Bronchial epithelial cell (primary cell): ENCODE measurements at places on chromosomes 13 and 19. TPM values are rescaled to one million over a fixed set of nuclear protein-coding genes. Genes with fewer than 3 reads are reported as not detected.

DNA sequence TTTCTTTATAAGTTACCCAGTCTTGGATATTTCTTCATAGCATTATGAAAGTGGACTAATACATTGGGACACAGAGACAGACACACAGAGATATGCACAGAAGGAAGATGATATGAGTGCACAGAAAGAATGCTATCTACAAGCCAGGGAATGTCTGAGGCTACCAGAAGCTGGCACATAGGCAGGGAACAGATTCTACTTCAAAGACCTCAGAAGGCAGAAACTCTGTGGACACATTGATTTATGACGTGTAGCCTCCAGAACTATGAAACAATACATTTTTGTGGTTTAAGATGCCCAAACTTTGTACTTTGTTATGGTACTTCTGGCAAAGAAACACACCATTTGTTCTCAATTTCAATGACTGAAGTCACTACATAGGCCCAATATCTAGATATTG lies 556.7 kb downstream of the PCDH9 start:
- DNase-seq, result no peak

- DNase-seq, result no peak
Observed at GRCh38 chr13:112441226-112441625, 65.1 kb downstream of the SPACA7 start.

DNA sequence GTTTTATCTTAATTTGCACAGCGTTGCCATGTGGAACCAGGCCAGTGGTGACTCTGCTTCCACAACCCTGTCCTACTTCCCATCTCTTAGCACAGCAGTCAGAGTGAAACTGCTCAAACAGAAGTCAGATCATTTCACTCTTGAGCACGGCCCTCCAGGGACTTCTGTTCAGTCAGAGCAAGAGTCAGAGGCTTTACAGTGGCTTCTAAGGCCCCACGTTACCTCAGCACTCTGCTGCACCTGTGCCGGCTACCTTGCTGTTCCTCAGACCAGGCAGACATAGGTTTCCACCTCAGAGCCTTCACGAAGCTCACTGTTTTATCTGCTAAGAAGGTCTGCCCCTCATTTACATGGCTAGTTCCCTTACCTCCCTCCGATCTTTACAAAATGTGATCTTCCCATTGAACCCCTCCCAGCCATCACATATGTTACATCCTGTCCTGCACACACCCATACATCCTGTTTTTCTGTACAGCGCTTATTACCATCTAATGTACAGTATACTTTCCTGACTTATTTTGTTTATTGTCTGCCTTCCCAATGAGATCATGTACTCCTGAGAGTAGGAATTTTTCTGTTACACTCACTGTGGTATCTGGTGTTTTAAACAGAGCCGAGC lies 41.6 kb downstream of the TM9SF2 start:
- no peak for DNase-seq

GRCh38 chr13:55361141-55361540 lies 1779.6 kb upstream of the PRR20A start:
- DNase-seq, result no peak

- DNase-seq, result peak; percentile 77
Observed at GRCh38 chr13:67023130-67023876, 206.8 kb downstream of the PCDH9 start.

DNA sequence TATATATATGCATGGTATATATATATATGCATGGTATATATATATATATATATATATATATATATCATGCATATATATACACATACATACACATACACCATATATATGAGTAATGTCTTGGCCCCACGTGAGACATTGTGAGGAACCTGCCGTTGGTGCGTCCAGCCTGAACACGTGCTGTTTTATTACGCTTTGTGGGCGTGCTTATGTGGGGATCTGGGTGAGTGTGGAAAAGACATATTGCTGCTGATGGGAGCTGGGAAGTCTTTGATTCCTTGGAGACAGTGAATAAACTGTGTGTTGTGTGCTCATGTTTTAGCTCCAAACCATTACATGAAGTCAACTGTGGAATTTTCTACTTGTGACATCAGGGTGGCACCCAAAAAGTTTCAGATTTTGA lies 28.9 kb downstream of the KCTD15 start:
- no peak for DNase-seq

ZNF101 gene
- 8.7 and 14.6 TPM in 2 replicates for total RNA-seq

DNA sequence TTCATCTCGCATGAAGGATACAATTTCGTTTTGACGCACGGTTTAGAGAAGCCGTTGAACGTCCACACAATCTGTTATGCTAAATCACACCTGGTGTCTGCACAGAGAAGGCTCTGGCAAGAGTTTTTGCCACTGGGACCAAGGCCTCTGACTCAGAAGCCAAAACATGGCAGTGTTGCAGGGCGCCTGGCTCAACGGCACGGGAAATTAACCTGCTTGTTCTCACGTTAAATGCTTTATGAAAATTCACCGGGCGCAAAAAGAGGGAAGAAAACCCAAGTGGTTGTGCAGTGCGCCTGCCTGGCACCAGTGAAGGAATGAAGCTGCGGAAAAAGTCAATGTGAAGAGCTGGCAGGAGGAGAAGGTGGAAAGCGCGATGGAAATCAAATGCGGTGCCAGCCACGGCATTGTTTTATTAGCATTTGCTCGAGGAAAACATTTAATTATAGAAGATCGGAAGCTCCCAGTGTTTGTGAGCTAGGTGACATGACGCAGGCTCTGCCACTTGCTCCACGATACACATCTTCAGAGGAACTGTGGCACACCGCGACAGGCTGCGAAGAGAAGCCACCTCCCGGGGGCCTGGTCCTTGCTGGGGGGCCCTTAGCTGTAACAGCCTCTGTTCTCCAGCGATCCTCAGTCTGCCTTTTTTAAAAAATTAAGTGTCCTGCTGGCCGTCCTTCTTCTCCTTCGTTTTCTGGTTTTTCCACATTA lies 126.2 kb downstream of the ZIC5 start:
- DNase-seq, result no peak

- no peak for DNase-seq
Observed at GRCh38 chr13:48486362-48486761, 46.5 kb downstream of the RCBTB2 start.

GRCh38 chr19:45824531-45825262 lies 9.6 kb upstream of the RSPH6A start:
- no peak for DNase-seq

GRCh38 chr13:110575322-110576069 lies 14.0 kb upstream of the RAB20 start:
- DNase-seq, result no peak

WDR62 gene
- 0.26 TPM in 2 replicates for total RNA-seq

DNA sequence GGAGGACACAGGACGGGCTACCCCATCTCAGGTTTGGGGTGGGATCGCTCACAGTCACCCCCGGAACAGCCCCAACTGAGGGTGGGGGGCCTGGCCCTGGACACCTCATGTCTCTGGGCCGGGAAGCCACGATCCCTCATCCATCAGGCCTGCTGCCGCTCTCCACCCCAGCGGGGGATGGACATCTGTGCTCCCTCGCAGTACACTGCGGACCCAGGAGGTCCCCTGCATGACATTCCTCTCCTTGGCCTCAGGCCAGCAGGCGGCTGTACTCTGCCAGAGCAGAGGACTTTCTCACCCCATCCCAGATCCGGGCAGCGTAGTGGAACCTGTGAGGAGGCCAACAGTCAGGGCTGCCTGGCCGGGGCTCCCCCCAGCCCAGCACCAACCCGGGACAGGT lies 15.5 kb downstream of the IRGC start:
- no peak for DNase-seq

GRCh38 chr13:22161871-22162270 lies 491.0 kb downstream of the FGF9 start:
- no peak for DNase-seq

DNA sequence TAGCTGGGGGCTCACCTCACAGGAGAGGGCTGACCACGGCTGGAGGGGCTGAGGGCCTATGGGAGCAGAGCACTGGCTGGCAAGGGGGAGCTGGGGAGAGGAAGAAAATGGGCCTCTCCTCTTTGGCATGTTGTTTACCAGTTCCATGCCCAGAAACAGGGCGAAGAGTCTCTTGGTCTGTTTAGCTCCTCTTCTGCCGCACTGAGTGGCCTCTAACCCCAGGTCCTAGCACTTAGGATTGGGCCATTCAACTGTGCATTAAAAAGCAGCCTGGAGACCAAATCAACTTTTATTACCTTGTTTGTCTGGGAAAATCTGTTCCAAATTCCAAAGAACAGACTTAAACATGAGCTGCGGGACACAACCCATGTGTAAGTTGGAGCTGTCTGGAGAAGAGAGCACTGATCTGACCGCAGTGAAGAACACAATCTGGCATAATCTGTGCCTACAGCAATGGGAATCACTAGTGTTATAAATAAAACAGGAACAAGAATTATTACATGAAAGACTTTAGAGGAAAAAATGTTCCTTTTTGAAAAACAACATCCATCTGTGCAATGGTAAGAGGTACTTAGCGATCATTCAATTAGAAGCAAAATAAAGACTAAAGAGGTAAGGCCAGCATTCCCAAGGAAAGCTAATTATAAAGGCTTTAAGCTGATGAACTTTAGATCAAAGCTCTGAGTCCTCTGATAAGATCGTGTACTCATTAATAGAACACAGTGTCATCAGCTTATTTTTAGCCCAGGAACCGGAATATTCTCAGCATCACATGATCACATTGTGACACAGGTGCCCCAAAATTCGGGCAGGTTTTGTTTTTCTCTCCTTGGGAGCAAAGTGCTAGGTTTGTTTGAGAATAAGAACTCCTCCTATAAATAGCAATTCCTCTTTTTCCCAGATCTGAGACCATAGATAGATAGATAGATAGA lies 243.2 kb downstream of the COL4A1 start:
- no peak for DNase-seq

DNM2 gene
- total RNA-seq, result 68.4 and 89.7 TPM in 2 replicates

DNAAF3 gene
- total RNA-seq, result 0.53 and 0.77 TPM in 2 replicates

AKAP8L gene
- total RNA-seq, result 75.3 and 78.9 TPM in 2 replicates

- DNase-seq, result no peak
Observed at GRCh38 chr13:102002287-102002686, 399.6 kb downstream of the FGF14 start.

GRCh38 chr13:44652962-44653660 lies 77.0 kb upstream of the TSC22D1 start:
- peak; percentile 20 for DNase-seq

DENND1C gene
- total RNA-seq, result under 0.01 TPM in 1 of 2 replicates, not detected in the other

MAU2 gene
- 12.1 and 16.8 TPM in 2 replicates for total RNA-seq

PSG4 gene
- total RNA-seq, result 0.26 TPM in 1 of 2 replicates, not detected in the other

DNA sequence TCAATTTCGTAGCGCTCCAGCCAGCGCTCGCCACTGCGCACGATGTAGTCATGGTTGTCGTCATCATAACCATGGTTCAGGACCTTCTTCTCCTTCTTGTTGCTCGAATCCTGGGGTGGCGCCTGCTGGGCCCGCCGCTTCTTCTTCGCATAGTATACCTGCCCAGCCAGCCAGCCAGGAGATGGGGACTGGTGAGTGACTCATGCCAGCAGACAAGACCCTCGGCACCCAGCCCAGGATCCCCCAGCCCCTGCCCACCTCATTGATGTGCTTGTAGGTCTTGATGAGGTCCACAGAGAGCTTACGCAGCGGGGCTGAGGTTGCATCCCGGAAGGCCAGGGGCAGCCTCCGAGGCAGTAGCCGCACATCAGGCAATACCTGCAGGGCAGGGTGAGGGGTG lies 3.6 kb downstream of the DYRK1B start:
- DNase-seq, result no peak

DNA sequence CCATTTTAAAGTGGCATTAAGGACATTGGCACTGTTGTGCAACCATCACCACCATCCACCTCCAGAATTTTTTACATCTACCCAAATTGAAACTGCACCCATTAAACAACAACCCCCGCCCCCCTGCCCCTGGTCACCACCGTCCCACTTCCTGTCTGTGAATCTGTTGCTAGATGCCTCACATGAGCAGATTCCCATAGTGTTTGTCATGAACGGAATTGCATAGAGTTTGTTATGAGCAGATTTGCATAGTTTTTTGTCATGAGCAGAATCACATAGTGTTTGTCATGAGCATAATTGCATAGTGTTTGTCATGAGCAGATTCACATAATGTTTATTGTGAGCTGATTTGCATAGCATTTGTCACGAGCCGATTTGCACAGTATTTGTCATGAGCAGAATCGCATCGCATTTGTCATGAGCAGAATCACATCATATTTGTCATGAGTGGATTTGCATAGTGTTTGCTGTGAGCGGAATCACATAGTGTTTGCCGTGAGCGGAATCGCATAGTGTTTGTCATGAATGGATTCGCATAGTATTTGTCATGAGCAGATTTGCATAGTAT lies 54.0 kb upstream of the GTF3A start:
- no peak for DNase-seq

TMEM86B gene
- total RNA-seq, result 0.53 and 1.4 TPM in 2 replicates

LINGO3 gene
- not detected in 2 replicates for total RNA-seq

- DNase-seq, result no peak
Observed at GRCh38 chr19:19740755-19741154, 7.8 kb upstream of the ZNF14 start.

SIGLEC10 gene
- not detected in 2 replicates for total RNA-seq
